Tibial nerve (tissue), 4 donors: ENCODE measurements at places on chromosomes 1 and 21. TPM values are rescaled to one million over a fixed set of nuclear protein-coding genes. Genes with fewer than 3 reads are reported as not detected.

DNA sequence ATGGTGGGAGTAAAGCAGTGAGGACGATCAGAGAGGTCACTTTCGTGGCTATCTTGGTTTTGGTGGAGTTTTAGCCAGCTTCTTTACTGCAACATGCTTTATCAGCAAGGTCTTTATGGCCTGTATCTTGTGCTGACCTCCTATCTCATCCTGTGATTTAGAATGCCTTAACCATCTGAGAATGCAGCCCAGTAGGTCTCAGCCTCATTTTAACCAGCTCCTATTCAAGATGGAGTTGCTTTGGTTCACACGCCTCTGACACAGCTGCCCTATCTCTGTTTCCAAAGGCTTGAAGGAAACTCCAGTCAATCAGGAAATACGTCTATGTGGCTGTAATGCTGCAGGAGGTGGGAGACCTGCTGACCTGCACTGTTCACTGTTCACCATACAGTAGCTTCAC, 146.1 kb upstream of the POGK start:
- DNase-seq, result no peak

The RGS4 gene
- total RNA-seq, result not detected

DNA sequence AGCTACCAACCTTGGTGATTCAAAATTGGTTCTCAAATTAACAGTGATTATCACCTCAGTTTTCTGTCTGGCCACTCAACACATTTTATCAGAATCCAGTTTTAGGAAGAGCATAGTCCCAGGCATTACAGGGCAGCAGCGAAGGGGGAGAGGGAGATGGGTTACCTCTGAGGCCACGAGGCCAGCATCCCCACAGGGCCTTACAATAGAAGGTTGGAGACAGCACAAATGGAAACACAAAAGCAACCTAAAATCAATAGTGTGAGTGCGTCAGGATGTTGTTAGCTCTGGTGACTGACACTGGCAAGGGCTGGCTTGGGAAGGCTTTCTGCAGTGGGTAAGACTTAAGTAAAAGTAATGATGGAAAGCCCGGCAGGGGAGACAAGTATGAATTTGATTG, 79.5 kb downstream of the JAK1 start:
- DNase-seq, result no peak

DNA sequence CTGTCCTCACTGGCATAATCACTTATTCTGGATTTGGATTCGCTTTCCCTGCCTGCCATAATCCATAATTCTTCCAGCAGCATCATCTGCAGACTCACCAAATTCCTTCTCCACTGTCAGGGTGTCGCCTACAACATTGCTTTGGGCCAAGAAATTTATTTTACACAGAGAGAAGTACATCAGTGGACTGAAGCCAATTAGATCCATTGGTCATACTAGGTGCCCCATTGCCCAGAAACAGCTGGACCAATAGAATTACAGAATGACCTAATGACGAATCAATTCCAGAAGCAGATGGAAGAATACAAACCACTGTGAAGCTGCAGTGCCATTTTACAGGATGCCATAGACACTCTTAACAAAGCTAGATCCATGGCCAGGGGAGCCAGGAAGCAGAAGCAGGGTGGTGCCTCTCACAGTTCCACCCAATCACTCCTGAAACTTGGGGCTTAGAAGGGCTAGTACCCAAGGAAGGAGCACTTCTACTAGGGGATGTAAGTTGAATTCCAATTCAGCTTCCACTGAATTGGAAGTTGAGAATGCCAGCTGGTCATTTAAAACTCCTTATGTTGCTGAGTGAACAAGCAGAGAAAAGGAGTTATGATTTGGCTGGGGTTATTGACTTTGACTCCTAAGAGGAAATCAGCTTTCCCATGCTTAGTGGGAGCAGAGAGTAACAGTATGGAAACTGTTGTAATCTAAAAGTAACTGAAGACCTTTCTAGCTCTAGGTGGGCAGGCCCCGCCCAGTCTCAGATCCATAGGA, 44.0 kb downstream of the EDN2 start:
- no peak for DNase-seq

GRCh38 chr1:193013707-193014106, 45.5 kb downstream of the UCHL5 start:
- no peak for DNase-seq

- no peak for DNase-seq
Observed at GRCh38 chr1:225343618-225344017, 84.2 kb downstream of the LBR start.

The CR1L gene
- total RNA-seq, result not detected

DNA sequence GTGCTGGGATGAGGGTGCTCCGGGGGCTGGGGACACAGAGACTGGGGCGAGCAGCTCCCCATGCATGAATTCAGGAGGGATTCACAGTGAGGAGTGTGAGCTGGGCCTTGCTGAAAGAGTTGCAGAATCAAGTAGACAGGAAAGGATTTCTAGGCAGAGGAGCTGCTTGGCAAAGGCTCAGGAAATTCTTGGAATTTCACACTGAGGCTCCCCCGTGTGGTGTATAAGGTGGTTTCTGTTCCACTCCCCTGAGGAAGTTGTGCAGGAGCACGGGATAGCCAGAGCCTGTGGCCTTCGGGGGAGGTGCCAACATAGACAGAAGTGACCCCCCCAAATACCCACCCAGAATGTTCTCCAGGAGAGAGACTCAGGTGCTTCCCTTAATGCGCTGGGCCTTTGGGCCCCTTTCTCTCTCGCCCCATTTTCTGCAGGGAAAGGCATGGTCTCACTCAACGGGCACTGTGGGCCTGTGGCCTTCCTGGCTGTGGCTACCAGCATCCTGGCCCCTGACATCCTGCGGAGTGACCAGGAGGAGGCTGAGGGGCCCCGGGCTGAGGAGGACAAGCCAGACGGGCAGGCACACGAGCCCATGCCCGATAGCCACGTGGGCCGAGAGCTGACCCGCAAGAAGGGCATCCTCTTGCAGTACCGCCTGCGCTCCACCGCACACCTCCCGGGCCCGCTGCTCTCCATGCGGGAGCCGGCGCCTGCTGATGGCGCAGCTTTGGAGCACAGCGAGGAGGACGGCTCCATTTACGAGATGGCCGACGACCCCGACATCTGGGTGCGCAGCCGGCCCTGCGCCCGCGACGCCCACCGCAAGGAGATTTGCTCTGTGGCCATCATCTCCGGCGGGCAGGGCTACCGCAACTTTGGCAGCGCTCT, 58.5 kb upstream of the ACTL8 start:
- DNase-seq, result peak; percentile 39

The CELA2A gene
- 1.6 TPM for total RNA-seq

- DNase-seq, result no peak
Observed at GRCh38 chr21:45509566-45510465, 32.4 kb downstream of the SLC19A1 start.

DNA sequence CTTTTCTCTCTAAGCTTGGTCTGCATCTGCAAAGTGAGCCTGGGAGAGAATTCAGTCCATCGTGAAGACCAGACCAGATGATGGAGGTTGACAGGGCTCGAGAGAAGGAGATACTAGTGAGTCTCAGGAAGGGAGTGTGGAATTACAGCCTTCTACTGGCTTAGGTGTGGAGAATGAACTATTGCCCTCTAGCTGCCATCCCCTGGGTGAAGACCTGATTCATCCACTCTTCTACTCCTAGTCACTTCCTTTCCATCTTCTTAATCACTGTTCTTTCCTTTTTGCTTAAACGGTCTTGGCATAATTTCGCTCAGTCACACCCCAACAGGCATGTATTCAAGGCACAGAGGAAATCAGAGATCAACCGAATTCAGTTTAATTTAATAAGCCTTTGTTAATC, 34.0 kb upstream of the HSD17B7 start:
- DNase-seq, result no peak

DNA sequence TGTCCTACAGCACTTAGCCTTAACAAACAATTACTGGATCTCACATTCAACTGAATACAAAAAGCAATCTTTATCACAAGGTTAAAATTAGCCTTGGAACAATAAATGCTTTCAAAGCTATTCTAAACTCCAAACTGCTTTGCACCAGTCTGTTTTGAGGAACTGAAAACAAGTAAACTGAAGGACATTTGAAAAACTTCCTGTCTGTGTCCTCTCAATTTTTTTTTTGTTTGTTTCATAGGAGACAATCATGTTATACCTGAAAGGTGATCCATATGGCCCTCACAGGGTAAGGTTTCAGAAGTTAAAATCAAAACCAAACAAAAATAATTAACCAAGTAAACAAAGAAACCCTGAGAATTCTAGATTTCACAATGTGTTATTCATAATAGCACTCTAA, 459.1 kb downstream of the DPYD start:
- DNase-seq, result no peak

DNA sequence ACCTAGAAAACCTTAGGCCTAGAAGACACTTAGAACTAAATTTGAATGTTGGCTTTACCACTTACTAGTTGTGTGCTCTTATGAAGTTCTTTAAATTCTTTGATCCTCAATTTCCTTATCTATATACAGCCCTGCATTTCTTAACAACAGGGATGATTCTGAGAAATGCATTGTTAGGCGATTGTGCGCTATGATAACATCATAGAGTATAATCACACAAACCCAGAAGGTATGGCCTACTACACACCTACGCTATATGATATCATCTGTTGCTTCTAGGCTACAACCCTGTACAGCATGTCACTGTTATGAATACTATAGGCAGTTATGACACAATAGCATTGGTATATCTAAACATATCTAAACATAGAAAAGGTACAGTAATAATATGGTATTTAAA, 137.4 kb downstream of the CHD1L start:
- DNase-seq, result no peak

GRCh38 chr1:42730988-42731387, 9.0 kb downstream of the CLDN19 start:
- DNase-seq, result no peak

GRCh38 chr1:8598060-8598724, 219.2 kb downstream of the RERE start:
- peak; percentile 33 for DNase-seq

- DNase-seq, result no peak
Observed at GRCh38 chr1:78722521-78722920, 72.9 kb downstream of the IFI44 start.

- no peak for DNase-seq
Observed at GRCh38 chr21:45655124-45655523, 11.6 kb downstream of the PCBP3 start.

DNA sequence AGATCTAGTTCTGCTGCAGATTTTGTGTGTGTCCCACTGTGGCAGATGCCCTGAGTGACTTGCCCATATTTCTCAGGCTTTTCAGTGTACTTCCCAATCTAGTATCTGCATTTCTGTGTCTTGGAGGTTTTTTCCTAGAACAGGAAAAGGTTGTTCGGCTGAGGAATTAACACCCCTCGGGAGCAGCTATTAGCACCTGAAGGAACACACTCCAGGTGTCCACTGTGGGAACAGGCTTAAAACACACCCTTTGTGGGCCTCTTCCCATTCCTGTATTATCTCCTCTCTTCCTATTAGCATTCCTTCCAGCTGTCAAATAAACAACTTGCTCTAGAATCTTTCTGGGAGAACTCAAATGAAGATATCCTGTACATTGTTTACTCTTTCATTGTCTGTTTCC, 178.3 kb downstream of the HMCN1 start:
- DNase-seq, result no peak

The SYNC gene
- 26.9 TPM for total RNA-seq

- no peak for DNase-seq
Observed at GRCh38 chr1:93678491-93678890, 3.1 kb downstream of the BCAR3 start.

The FAM78B gene
- total RNA-seq, result 5.1 TPM

GRCh38 chr1:30291526-30291925, 431.9 kb downstream of the MATN1 start:
- DNase-seq, result no peak

GRCh38 chr1:91750398-91750996, 135.5 kb downstream of the TGFBR3 start:
- DNase-seq, result no peak

- DNase-seq, result no peak
Observed at GRCh38 chr1:158163000-158163947, 17.4 kb upstream of the CD1D start.

DNA sequence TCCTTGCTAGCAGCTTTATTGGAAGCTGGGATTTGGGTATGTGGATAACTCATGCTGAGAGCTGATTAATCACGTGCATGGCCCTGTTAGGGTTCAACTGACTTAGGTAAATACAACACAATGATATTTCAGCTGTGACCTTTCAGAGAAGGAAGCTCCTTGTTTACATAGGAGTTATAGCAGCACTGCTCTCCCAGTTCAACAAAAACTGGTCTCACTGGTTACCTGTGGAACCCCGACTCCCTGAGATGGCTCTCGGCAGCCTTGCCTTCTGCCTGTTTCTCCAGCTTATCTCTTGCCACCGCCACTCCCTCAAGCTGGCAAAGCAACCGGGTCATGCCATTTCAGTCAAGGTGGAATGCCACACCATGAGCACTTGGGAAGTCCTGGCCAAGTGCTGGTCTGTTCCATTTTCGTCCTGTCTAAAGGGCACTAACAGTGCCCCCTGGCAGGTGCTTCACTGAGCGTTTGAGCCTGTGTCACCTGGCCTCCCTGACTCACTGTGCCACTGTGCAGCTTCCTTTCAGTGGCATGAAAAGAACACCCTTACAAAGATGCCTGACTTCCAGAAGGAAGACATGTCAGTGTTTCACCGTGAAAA, 31.6 kb downstream of the DOP1B start:
- DNase-seq, result no peak

GRCh38 chr1:116581323-116581885, 10.6 kb upstream of the CD58 start:
- no peak for DNase-seq

GRCh38 chr1:78003882-78004718, 639 bp upstream of the DNAJB4 start:
- DNase-seq, result no peak

DNA sequence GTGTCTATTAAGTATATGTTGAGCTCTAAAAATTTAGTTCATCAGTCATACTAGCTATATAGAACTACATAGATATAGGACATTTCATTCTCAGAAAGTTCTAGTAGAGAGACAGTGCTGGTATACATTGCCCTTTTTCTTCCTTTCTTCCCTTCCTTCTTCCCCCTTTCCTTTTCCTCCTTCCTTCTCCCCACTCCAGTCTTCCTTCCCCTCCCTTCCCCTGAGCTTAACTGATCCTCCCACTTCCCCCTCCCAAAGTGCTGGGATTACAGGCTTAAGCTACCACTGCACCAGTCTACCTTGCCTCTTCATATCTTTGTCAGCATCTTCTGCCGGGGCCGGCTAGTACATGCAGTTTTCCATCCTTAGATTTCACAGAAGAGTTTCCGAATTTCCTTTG, 12.1 kb downstream of the THRAP3 start:
- no peak for DNase-seq

- DNase-seq, result no peak
Observed at GRCh38 chr1:168362991-168363390, 82.3 kb downstream of the TBX19 start.

DNA sequence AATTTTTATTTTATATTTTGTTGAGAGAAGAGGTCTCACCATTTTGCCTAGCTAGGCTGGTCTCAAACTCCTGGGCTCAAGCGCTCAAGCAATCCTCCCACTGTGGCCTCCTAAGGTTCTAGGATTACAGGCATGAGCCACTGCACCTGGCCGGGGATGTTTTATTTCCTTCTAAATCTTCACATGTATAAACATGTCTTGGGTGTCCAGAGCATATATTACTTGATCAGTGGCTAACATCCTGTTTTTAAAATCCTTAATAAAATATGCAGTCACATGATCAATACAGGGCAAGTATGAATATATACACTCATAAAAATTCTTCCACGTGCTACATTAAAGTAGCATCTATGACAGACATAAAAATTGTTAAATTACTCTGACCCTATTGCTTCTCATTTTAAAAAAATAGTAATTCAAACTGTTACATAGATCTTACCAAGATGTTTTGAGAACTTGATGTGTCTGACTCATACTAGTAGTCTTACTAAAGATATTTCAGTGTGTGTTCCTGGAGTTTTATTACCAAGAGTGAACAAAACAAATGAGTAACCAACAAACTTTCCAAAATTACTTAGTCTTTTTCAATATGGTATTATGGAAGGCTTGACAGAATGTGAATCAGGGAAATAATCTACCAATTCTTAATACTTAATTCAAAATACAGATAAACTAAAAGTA, 222.5 kb downstream of the SLC45A1 start:
- DNase-seq, result no peak
